Femur (tissue), 1 donor: ENCODE measurements at places on chromosomes 2 and 18.

- DNase-seq = no peak
Observed at GRCh38 chr2:73850009-73850408, 21.2 kb downstream of the STAMBP start.

- no peak for DNase-seq
Observed at GRCh38 chr2:239401881-239402233, 1.0 kb upstream of the HDAC4 start.

- no peak for DNase-seq
Observed at GRCh38 chr2:37739153-37739552, 67.7 kb upstream of the CDC42EP3 start.

- DNase-seq = no peak
Observed at GRCh38 chr2:118148809-118149208, 60.5 kb downstream of the INSIG2 start.

DNA sequence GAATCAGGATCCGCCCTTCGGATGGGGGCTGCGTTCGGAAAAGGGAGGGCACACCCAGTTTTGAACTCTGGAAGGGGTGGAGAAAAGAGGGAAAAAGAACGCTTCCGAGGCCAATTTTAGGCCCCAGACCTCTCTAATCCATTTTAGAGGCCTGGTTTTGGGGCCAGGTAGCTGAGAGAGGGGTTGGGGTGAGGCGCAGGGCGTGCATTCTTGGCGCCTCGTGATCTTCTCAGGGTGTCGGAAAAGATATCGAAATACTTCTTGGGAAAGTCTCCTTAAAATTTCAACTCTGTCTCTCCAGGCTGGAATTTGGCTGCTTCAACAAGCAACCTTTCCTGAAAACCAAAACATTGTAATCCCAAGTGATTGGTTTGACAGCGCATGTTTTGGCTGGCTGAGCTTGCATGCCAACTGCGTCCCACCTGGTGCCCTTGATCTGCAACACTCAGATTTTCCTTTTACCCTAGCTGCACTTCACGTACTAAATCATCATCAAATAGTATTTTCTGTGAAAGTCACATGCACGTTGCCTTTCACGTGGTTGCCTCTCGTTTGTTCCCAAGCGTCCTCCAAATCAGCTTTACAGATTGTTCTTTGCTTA lies 864 bp upstream of the XPO1 start:
- DNase-seq = peak; percentile 49

GRCh38 chr2:70658476-70658875 lies 104.8 kb upstream of the TGFA start:
- DNase-seq = no peak

DNA sequence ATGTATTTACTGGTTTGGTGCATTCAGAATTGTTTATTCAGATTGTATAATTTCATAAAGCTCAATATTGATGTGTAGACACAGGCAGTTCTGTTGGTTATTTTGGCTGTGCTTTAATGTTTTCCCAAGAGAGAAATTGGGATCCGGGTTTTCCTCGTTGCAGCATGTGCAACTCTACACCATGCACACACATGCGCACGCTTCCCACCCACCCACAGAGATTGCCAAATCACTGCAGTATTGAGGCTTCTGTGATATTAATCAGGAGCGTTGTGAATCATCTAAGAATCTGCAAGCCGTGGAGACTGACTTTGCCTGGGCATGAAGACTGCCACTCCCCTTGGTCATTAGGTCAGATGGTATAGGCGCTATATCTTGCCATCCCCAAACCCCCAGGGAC lies 571.5 kb downstream of the SLC4A3 start:
- DNase-seq = peak; percentile 43

DNA sequence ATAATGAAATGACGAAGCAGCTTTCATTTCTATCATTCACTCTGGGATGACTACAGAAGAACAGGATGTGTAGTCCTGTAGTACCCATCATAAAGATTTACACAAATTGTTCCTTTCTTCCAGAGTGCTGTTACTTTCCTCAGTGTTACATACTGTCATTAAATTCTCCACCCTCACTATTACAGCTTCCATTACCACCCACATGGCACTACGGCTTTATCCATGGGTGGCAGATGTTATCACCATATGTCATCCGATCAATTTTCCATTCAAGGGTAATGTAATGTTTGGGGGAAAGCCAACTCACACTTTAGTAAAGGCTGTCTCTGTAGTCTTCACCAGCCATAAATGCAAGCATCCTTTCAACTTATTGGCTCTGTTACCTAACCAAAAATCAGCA lies 7.1 kb upstream of the CSRNP3 start:
- no peak for DNase-seq

DNA sequence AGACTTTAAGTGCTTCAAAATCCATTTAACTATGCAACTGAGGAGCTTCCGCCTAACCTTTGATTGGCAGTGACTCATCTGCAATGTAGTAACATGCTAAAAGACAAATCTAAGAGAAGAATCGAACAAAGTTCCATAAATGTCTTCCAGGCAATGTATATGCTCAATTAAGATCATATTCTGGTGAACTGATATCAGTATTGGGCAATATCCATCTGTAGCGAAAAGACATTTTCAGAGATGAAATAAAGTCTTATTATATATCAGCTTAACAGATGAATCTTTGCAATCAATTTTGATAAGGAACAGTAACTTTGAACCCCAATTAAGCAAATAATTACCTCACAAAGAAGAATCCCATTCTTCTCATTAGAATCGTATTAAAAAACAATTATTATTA lies 11.6 kb downstream of the ZC3H8 start:
- DNase-seq = no peak

- DNase-seq = no peak
Observed at GRCh38 chr2:147006736-147007141, 838.1 kb upstream of the ACVR2A start.

GRCh38 chr2:224211181-224211480 lies 172.0 kb upstream of the SERPINE2 start:
- DNase-seq = no peak

DNA sequence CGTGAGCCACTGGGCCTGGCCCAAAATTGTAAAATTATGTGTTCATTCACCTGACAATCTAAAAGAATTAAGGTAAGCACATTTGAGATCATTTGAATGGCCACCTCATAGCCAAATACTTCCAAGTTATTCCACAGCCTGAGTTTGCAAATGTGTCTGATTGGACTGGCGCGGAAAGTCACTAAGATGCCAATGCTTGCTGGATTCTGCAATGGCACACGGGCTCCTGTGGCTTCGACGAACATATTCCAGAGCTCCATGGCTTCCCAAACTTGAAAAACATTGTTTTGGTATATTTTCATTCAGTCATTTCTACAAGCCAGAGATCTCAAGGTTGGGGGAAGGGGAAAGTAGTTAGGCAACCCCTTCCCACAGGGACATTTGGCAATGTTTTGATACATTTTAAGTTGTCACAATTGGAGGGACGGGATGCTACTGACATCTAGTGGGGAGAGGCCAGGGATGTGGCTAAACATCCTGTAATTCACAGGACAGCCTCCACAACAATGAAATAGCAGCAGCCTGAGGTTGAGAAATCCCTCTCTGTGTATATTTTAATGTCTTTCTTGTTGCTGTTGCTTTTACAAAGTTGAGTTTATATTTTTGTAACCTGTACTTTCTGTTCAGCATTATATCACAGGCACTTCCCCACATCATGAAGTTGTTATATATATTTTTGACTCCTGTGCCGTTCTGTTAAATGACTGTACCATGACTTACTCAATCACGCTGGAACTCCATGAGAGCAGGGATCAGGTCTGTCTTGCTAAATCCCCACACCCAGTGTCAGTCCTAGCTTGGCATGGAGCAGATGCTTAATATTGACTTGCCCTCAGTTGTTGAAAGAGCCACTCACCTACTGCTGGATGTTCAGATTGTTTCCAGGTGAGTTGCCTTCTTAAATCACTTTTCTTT lies 56.9 kb downstream of the COL4A4 start:
- DNase-seq = peak; percentile 65

- DNase-seq = no peak
Observed at GRCh38 chr2:27989149-27989548, 98.6 kb downstream of the BABAM2 start.

DNA sequence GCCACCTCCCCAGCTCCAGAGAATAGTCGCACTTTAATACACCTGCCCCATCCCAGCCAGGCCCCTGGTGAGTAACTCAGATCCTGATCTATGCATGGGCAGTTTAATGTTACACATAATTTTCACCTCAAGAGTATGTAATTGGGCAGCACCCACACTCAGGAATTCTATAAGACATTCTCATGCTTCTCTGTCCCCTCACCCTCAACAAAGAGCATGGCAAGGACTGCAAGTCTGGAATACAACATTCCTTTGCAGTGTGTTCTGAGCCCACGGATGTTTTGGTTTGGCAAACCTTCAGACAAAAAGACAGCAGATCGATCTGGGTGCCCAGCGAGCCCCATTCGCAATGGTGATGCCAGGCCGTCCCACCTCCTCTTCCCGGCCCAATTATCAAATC lies 4.9 kb upstream of the SLC14A1 start:
- no peak for DNase-seq

DNA sequence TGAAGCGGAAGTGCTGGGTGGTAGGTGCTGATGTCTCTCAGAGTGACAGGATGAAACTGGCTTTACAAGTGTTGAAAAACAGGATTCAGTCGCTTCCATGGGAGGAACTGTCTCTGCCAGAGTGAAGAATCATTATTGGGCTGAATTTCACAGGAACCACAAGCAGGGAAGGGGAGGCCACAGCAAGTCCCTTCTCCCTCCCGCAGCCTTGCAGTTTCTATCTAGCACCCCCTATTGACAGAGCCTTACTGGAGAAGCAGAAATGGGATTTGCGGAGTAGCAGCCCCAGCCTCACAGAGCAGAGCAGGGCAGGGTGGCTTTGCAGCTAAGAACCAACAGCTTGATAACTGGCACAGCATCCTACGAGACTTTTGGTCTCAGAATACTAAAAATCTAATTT lies 33.3 kb upstream of the RMP24 start:
- DNase-seq = no peak

DNA sequence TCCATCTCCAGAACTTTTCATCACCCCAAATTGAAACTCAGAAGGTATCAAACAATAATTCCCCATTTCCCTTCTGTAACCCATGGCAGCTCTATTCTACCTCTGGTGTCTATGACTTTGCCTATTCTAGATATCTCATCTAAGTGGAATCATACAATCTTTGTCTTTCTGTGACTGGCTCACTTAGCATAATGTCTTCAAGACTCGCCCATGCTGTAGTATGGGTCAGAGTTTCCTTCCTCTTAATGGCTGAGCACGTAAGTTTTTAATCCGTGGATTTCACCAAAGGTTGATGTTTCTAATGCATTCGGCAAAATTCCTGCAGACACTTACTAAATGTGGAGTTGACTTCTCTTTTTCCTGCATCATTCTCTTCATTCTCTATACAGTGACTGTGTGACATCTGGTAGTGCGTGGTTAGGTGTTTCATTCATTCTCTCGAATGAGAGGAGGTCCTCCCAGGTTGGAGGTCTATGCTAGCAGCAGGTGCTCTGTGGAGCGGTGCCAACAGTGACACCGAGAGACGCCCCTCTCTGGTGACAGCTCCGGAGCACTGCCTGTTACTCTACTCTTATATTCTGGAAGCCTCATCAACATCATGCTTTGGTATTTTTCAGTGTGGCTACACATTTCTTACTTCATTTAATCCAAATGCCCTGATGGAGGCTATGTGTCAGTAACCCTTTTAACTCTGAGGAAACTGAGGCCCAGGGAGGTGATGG lies 50.1 kb downstream of the ATOH8 start:
- peak; percentile 18 for DNase-seq

GRCh38 chr2:223585666-223586065 lies 16.5 kb downstream of the SCG2 start:
- DNase-seq = no peak

DNA sequence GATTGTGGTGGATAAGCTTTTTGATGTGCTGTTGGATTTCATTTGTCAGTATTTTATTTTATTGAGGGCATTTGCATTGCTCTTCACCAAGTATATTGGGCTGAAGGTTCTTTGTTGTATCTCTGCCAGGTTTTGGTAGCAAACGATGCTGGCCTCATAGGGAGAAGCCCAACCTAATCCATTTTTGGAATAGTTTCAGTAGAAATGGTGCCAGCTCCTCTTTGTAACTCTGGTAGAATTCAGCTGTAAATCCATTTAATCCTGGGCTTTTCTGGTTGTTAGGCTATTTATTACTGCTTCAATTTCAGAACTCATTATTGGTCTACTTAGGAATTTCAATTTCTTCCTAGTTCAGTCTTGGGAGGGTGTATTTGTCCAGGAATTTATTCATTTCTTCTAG lies 309.8 kb upstream of the SETBP1 start:
- no peak for DNase-seq

GRCh38 chr18:11008505-11008904 lies 140.9 kb downstream of the PIEZO2 start:
- DNase-seq = no peak

DNA sequence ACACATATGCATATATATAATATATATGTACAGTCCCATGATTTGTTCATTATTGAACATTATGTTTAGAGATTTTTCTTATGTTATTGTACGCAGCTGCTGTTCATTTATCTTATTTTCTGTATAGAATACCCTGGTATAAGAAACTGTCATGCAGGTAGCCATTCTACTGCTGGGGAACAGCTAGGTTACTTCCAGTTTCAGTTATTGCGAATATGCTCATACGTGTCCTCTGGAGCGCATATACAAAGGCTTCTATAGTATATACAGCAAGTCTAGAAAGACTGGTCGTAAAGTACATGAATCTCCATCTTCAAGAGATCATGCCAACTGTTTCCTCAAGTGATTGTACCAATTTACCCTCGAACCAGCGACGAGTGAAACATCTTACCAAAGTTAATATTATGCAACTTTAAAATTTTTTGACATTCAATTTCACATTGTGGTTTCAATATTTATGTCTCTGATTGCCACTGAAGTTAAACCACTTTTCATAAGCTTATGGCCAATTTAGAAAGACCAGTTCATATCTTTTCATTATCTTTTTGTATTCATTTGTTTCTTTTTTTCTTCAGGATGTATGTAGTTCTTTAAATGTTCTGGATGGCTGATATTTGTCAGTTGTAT lies 53.5 kb downstream of the RDH14 start:
- no peak for DNase-seq

- no peak for DNase-seq
Observed at GRCh38 chr2:98876741-98877140, 59.3 kb downstream of the CRACDL start.

- no peak for DNase-seq
Observed at GRCh38 chr2:146806364-146807005, 1038.3 kb upstream of the ACVR2A start.

GRCh38 chr2:182954789-182955188 lies 83.5 kb downstream of the NCKAP1 start:
- DNase-seq = no peak
